Stomach (tissue), 19 donors: ENCODE measurements at places on chromosomes 2 and 18. TPM values are rescaled to one million over a fixed set of nuclear protein-coding genes. Genes with fewer than 3 reads are reported as not detected.

DNA sequence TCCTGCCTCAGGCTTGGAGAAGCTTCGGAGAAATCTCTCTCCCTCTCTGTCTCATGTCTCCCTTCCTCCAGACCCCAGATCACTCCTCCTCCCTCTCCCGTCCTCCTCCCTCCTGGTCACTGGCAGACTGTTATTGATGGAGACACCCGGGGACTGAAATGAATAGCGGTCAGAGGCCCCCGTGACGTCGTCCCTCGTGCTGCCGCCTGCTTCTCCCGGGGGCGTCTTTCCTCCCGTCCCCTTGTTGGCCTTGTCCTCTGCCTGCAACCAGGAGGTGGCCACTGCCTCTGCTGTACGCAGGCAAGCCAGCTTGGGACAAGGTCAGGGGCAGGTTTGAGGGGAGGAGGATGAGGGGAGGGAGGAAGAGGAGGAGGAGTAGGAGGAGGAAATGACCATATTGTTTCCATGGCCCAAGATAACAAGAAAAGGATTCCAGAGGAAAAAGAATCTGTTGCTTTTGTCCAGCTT lies 78.2 kb downstream of the CELF4 start:
- DNase-seq = peak; percentile 64
- peaks cover 62% of the 10 kb centered on the region for H3K27me3 ChIP-seq
- H3K27ac ChIP-seq = no peak overlapping the region
- H3K4me1 ChIP-seq = no peaks in the 10 kb centered on the region
- no peak overlapping the region for H3K4me3 ChIP-seq

GRCh38 chr18:14948163-14948540 lies 200.2 kb downstream of the ANKRD30B start:
- H3K36me3 ChIP-seq = no peaks in the 10 kb centered on the region
- H3K27ac ChIP-seq = no peak overlapping the region
- H3K4me1 ChIP-seq = no peaks in the 10 kb centered on the region
- H3K4me3 ChIP-seq = no peak overlapping the region
- no peaks in the 10 kb centered on the region for H3K27me3 ChIP-seq

- H3K4me1 ChIP-seq = no peaks in the 10 kb centered on the region
- no peaks in the 10 kb centered on the region for H3K36me3 ChIP-seq
- no peaks in the 10 kb centered on the region for H3K27me3 ChIP-seq
- H3K4me3 ChIP-seq = no peak overlapping the region
Observed at GRCh38 chr18:75845413-75845812, 417.9 kb upstream of the SMIM21 start.

- H3K4me3 ChIP-seq = no peak overlapping the region
- H3K4me1 ChIP-seq = no peaks in the 10 kb centered on the region
- DNase-seq = peak; percentile 20
- H3K27me3 ChIP-seq = no peaks in the 10 kb centered on the region
Observed at GRCh38 chr2:192416060-192416459, 221.3 kb upstream of the TMEFF2 start.

DNA sequence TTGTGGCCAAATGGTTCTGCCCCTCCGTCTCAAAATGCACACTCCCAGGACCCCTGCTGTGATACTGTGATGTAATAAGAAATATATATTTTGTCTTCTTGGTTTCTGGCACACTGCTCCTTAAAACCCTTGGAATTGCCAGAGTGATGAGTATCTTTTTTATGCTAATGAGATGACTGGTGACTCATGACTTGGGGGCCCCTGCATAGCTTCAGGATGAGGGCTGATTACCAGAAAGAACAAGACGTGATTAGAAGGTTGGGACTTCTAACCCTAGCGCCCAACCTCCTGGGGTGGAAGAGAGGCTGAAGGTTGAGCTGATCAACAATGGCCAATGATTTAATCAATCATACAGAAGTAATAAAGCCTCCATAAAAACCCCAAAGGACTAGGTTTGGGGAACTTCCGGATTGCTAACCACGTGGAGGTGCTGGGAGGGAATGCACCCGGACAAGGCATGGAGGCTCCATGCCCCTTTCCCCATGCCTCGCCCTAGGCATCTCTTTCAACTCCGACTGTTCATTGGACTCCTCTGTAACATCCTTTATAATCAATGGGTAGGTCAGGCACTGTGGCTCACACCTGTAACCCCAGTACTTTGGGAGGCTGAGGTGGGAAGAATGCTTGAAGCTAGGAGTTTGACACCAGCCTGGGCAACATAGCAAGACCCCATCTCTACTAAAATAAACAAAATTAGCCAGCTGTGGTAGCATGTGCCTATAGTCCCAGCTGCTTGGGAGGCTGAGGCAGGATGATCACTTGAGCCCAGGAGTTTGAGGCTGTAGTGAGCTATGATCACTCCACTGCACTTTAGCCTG lies 89.1 kb downstream of the HS1BP3 start:
- no peak for DNase-seq
- no peaks in the 10 kb centered on the region for H3K27me3 ChIP-seq
- peaks cover 4% of the 10 kb centered on the region for H3K4me1 ChIP-seq

DNA sequence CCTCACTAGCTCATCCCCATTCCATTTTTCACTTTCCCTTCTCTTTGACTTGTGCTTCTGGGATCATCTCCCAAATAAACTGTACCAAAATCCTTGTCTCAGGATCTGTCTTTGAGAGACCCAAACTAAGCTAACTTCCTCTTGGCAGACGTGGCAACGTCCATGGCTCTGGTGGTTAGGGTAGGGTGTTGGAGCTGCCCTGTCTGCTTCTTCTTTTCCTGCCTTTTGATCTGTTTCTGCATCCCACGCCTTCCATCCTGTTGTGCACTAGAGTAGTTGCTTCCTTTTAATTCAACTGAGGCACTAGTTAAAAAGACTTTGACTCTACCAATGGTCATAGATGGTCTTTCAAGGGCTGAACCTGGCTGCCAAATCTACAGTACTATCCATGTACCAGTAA lies 5.5 kb upstream of the MAP4K4 start:
- H3K27me3 ChIP-seq = no peaks in the 10 kb centered on the region
- DNase-seq = no peak
- no peaks in the 10 kb centered on the region for H3K36me3 ChIP-seq
- peaks cover 11% of the 10 kb centered on the region for H3K4me1 ChIP-seq

- no peaks in the 10 kb centered on the region for H3K27me3 ChIP-seq
- no peak for DNase-seq
- no peaks in the 10 kb centered on the region for H3K36me3 ChIP-seq
- no peak overlapping the region for H3K27ac ChIP-seq
- H3K4me3 ChIP-seq = no peak overlapping the region
Observed at GRCh38 chr18:30342675-30343074, 699.9 kb downstream of the DSC3 start.

DNA sequence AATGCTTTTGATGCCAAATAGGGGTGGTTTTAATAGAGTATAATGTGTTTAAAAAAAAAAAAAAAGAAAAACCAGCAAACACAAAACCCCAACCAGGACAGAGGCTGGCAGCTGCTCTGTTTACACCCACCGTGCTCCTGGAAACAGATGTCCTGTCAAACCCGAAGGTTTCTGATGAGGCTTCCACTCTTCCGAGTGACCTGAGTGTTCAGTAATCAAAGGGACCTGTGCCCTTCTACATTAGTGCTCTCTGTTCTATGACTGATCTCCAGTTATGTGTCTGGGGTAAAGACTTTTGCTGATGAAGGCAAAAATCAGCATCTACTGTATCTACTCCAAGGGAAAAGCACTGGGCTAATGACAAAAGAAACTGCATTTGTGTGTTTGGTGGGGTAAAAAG lies 3.5 kb upstream of the KLHL29 start:
- no peak overlapping the region for H3K27ac ChIP-seq
- H3K4me1 ChIP-seq = peaks cover 22% of the 10 kb centered on the region
- no peaks in the 10 kb centered on the region for H3K36me3 ChIP-seq
- no peaks in the 10 kb centered on the region for H3K27me3 ChIP-seq
- H3K4me3 ChIP-seq = no peak overlapping the region
- DNase-seq = no peak

GRCh38 chr2:57049273-57049672 lies 865.5 kb downstream of the CCDC85A start:
- H3K27me3 ChIP-seq = no peaks in the 10 kb centered on the region
- no peaks in the 10 kb centered on the region for H3K36me3 ChIP-seq
- no peak overlapping the region for H3K27ac ChIP-seq
- H3K4me3 ChIP-seq = no peak overlapping the region
- no peaks in the 10 kb centered on the region for H3K4me1 ChIP-seq

DNA sequence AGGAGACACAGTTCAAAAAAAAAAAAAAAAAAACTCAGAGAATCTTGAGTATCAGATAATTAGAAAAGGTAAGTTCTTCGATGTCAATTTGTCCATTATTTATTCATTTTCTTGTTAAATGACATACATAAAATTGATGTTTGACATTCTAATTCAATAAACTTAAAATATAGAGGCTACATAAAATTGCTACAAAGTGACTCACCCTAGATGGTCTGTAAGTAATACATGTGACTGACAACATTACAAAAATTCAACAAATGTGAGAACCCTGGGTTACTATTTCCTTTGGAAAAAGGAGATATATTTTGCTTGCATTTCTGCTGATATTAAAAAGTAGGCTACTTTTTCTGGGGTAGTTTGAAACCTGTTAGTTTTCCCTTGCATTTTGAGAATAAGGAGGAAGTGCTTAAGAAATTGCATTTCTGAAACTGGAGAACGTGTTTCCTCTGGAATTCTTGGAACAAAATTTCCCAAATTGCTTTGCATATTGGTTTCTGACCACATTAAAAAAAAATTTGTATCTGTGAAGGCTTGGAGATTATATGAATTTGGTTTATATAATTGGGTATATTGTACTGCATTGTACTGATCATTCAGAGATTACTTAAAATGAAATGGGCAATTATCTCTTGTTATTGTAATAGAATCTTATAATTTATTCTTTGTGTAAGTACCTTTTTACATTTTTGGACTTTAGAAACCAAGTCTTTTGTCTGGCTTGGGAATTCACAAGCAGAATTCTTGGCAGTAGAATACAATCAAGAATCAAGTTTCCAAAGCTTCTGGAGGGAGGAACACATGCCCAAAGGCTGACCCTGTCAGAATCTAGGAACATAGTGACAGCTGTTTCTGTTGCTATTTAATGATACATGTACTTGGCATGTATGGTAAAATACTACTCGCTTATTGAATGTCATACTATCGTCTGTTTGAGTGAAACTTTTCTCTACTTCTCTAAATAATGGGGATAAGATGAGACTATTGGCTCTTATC lies 106.1 kb downstream of the DSEL start:
- no peak overlapping the region for H3K4me3 ChIP-seq
- H3K27me3 ChIP-seq = no peaks in the 10 kb centered on the region
- H3K36me3 ChIP-seq = no peaks in the 10 kb centered on the region
- H3K27ac ChIP-seq = no peak overlapping the region

- no peaks in the 10 kb centered on the region for H3K36me3 ChIP-seq
- no peaks in the 10 kb centered on the region for H3K4me1 ChIP-seq
- no peak overlapping the region for H3K4me3 ChIP-seq
- DNase-seq = no peak
Observed at GRCh38 chr2:150011161-150011730, 423.7 kb upstream of the MMADHC start.

GRCh38 chr18:62460851-62461300 lies 61.9 kb upstream of the ZCCHC2 start:
- H3K4me3 ChIP-seq = no peak overlapping the region
- no peak for DNase-seq
- H3K4me1 ChIP-seq = no peaks in the 10 kb centered on the region
- no peak overlapping the region for H3K27ac ChIP-seq
- no peaks in the 10 kb centered on the region for H3K36me3 ChIP-seq

The CMPK2 gene
- 3.6 TPM for total RNA-seq

The FTCDNL1 gene
- not detected for total RNA-seq

The MEIS1 gene
- 31.2 TPM for total RNA-seq

The MFSD2B gene
- total RNA-seq = not detected

The IL1A gene
- not detected for total RNA-seq

The ADD2 gene
- 2.3 TPM for total RNA-seq

The CTAGE1 gene
- total RNA-seq = not detected

The NR4A2 gene
- not detected for total RNA-seq

The CXCR1 gene
- total RNA-seq = 0.45 TPM

The TUBB6 gene
- total RNA-seq = 193 TPM

The SPEG gene
- 7.4 TPM for total RNA-seq

The DSG4 gene
- not detected for total RNA-seq

The CNDP1 gene
- total RNA-seq = not detected

The IMMT gene
- 94.5 TPM for total RNA-seq
